ENCODE measurements at places on chromosomes 3 and 15.

GRCh38 chr3:127894481-127894880, 20.6 kb upstream of the KBTBD12 start:
- DNase-seq: no peak

DNA sequence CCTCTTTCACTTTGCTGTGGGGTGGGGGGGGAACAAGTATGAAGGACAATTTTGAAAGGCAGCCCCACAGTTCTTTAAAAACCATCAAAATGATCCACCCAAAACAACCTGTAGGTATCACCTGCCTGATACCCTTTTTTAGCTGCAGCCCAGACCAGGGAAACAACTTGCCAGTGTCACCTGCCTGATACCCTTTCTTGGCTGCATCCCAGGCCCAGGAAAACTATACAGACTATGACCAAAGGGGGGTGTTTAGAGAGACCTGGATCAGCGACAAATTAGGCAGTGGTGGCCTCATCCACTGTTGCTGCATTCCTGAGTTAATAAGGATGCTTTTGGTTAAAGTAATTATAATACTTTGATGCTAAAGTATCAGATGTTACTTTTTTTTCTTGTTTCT, 122.0 kb downstream of the VPS13C start:
- no peak for DNase-seq

GRCh38 chr3:138450181-138450580, 15.8 kb downstream of the ESYT3 start:
- no peak for DNase-seq

DNA sequence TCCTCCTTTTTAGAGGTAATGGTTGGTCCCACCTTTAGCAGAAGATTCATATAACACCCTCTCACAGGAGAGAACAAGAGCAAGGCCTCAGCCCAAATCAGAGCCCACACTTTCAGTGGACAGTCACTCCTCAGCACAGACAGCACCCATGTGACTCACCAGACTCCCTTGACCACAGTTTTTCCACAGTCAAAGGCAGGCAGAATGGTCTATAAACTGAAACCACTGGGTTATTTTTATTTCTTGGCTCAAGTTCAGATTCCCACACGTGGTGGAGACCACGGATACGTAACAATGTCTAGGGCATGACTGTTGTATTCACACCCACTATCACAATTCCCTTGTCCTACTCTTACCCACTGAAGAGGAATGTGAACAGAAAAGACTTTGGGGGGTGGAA, 237.8 kb upstream of the UBE2E1 start:
- no peak for DNase-seq

GRCh38 chr3:32082721-32083120, 23.7 kb upstream of the GPD1L start:
- no peak for DNase-seq

- DNase-seq: no peak
Observed at GRCh38 chr3:31356941-31357340, 175.8 kb upstream of the STT3B start.

DNA sequence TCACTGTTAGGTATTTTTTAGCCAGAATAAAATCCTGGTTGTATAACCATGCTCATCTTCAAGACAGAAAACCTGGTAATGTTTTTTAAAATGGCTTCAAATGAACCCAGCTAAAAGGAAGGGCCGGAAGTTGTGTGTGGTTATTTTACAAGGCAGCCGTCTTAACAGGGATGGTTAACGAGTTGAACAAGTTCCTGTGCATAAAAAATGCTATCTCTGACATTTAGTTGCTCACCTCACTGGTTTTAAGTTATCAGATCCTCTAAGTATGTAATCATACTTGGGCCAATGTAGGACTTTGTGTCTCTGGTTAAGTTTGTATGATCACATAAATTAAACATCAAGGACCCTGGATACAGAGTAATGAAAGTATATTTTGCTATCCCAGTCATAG, 2.1 kb downstream of the ATP11B start:
- DNase-seq: peak; percentile 25
